Germinal center (tissue), 1 donor: ENCODE measurements at places on chromosomes 3 and 15.

- DNase-seq, result no peak
Observed at GRCh38 chr3:13324835-13325501, 95.2 kb downstream of the NUP210 start.

GRCh38 chr15:34951993-34952392 lies 17.5 kb downstream of the AQR start:
- no peak for DNase-seq

- DNase-seq, result no peak
Observed at GRCh38 chr15:90592131-90592881, 62.6 kb downstream of the CRTC3 start.

DNA sequence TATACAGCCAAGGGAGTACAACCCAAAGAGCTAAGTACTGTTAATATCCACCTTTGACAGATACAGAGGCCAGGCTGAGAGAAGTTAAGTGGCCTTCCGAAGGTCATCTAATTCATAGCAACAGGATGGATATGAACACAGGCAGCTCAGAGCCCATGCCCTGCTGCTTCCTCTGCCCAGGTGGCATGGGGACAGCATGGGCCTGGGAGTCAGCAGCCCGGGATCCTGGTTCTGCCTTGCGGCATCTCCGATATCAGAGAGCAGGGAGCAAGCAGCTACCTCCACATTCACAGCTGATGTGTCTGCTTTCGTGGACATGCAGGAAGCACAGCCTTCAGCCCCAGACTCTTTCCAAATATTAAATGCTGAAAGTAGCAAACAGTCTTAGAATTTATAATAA lies 55.6 kb downstream of the STARD5 start:
- no peak for DNase-seq

- no peak for DNase-seq
Observed at GRCh38 chr15:38216763-38217162, 35.9 kb upstream of the SPRED1 start.
